G401 (cell line): ENCODE measurements at places on chromosomes 3 and 15. TPM values are rescaled to one million over a fixed set of nuclear protein-coding genes. Genes with fewer than 3 reads are reported as not detected.
A peak's percentile ranks its signal among the peaks of the same experiment; 100 is the strongest.

The CYP8B1 gene
- total RNA-seq = not detected in 2 replicates

- DNase-seq = no peak
Observed at GRCh38 chr15:77529394-77530159, 103.1 kb downstream of the LINGO1 start.

- DNase-seq = no peak
Observed at GRCh38 chr15:72058585-72058984, 59.4 kb downstream of the MYO9A start.

The HHLA2 gene
- not detected in 2 replicates for total RNA-seq

The FBXO40 gene
- total RNA-seq = not detected in 2 replicates

DNA sequence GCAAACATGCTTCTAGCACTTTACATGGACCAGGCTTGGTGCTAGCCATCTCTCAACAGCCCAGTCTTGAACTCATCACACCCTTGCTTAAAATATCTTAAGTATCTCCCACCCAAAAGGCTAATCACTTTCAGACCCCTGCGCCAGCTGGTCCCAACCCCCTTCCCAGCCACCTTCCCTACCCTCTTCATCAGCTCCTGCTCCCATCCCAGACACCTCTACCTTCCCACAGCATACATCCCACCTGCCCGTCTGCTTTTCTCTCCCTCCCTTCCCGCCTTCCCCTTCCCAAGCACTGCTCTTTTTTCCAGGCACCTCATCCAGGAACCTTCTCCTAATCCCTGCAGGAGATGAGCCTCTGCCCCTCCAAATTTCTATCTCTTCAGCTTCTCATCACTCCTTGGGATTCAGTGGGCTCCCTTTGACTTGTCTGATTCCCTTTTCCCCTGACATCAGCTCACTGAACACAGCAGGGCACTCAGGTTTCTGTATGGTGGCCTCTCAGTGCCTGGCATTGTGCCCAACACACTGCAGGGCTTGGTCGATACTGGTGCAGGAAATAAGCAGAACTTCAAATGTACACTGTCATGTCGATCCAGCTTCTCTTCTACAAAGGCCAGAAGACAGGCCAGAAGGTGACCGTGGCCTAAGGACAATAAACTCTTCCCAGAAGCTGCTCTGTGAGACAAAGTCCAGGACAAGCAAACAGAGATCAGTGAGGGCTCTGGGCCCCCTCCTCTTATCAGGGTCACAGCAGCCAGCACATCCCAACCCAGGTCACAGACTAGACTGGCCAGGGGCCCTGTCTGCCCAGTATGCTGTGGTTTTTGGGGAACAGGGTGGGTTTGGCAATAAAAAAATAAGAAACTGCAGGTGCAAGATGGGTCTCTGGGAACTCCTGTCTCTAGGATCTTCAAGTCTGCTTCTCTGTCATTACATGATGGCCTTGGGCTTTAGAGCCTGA, 2.2 kb upstream of the ITIH1 start:
- DNase-seq = no peak

The CYP1A1 gene
- total RNA-seq = not detected in 2 replicates

The LIPC gene
- total RNA-seq = not detected in 2 replicates

The GOLGA6L9 gene
- 0.62 and 1.4 TPM in 2 replicates for total RNA-seq

The WWTR1 gene
- total RNA-seq = 16.1 and 28.2 TPM in 2 replicates

GRCh38 chr3:97689962-97690361, 74.6 kb upstream of the ARL6 start:
- DNase-seq = no peak

DNA sequence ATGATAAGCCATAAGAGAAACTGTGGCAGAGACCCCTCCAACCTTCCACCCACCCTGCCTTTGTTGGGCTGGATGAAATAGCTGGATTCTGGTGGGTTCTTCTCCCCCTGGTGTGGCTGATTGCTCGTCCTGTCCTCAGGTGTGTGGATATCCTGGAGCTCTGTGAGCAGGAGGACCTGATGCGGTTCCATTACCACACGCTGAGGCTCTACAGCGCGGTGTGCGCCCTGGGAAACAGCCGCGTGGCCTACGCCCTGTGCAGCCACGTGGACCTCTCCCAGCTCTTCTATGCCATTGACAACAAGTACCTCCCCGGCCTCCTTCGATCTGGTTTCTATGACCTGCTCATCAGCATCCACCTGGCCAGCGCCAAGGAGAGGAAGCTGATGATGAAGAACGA, 306.3 kb upstream of the CHRM5 start:
- no peak for DNase-seq

DNA sequence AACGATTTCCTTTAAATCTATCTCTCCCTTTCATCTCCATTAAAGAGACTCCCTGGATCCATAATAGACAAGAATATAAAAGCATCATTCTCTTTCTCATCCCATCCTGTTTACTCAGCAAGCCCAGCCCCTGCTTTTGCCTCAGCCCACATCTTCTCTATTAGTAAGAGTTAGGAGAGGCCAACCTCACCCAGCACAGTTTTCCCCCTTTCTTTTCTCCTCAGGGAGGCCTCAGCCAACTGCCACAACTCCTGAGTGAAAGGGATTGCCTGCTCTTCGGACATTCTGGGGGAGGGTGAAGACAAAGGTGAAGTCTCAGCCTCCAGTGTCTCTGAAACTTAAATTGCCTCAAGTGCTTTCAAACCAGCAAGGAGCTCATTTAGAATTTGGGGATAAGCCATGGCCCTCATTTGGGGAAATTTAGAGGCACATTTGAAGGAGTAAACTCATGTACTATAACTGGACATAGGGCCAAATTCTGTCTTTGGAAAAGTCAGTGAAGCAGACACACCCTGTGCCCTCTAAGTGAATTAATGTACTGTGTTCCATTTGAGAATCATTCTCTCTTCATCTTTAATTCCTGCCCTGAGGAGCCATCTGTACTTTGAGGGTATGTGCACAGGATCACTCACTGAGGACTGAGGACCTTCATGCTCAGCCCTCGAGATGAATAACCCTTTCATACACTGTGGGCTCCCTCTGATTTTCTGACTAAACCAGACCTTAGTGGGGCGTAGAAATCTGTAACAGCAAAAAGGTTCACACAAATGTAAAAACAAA, 82.5 kb downstream of the SOX2 start:
- DNase-seq = no peak

DNA sequence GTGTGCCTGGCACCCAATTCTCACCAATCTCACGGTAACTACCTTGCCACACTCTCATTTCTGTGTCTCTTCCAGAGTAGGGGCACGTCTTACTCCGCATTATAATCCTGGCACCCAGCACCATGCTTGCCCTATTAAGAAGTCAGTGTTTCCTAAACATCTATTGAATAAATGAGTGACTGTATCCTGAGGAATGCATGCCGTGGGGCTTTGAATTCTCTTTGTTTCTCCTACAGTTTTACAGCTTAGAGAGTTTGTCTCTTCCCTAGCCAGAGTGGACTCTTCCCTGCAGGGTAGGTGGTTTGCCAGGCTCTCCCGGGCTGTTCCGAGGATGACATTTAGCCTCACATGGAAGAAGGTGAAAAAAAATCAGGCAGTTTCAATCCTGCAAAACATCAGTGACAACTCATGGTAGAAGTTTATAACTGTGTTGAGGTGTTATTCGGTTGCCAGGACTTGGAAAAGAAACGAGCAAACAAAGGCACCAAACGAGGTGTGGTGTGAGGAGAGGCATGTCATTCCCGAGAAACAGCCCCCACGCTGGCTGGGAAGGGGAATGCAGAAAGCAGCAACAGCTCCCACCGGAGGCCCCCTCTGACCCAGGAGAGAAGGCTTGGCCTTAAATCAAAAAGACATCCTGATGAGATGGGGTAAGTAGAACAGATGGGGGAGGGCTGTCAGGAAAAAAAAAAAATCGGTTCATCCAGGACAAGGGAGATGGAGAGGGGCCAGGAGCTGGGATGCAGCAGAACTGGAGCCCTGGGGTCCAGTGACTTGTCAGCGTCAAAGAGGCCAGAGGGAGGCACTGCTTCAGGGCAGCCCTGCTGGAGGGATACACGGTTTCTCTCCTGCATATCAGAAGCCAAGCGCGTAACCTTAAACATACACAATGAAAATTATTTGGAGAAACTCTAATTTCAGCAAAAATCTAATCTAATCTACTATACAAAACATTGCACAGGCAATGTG, 168.4 kb upstream of the ARRDC4 start:
- DNase-seq = no peak

The FAM3D gene
- not detected in 2 replicates for total RNA-seq

GRCh38 chr3:164459521-164460151, 618.7 kb downstream of the SI start:
- no peak for DNase-seq

- DNase-seq = peak; percentile 22
Observed at GRCh38 chr15:73569361-73569760, 63.8 kb downstream of the NPTN start.

The TAMM41 gene
- 2.2 and 3.7 TPM in 2 replicates for total RNA-seq

- DNase-seq = no peak
Observed at GRCh38 chr3:148205977-148206376, 491.7 kb upstream of the AGTR1 start.

GRCh38 chr3:128482666-128483656, 10.0 kb downstream of the GATA2 start:
- DNase-seq = no peak

DNA sequence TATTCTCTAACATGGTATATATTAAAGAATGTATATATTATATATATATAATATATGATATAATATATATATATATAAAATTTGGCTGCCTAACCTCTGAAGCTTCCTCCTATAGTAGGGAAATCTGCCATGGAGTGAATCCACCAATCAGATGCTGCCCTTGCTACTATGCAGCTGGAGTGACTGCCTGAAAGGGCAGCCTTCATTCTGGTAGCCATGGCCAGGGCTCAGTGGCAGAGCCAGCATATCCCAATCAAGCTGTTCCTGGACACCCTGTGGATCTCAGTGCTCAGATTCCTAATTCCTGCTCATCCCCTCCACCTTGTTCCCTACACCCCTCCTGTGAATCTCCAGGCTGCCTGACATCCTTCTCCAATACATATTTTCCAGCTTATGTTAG, 2.2 kb upstream of the SH3GL3 start:
- DNase-seq = no peak

GRCh38 chr15:31228980-31229826, 97.4 kb upstream of the KLF13 start:
- DNase-seq = no peak

DNA sequence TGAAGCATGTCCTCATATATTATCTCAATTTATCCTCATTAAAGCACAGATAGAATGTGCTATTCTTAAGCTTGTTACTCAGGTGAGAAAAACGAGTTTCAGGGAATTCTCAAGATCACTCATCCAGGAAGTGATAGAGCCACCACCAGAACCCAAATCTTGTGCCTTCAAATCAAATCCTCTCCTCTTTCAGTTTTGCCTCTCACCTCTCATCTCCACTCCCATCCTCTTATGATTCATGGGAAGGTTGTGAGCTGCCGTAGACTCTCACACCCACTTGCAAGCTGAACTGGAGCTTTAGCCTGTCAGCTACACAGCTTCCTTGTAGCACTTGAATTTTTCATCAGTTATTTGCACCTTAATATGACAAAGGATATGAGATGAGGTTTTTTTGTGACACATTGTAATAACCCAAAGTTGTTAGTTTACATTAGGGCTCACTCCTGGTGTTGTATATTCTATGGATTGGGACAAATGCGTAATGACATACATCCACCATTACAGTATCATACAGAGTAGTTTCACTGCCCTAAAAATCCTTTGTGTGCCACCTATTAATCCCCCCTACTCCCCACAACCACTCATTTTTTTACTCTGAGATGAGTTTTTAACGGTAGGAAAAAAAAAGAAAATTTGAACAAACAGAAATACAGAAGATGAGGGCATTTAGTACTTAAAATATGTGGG, 25.7 kb downstream of the GPR15 start:
- no peak for DNase-seq

The ITIH1 gene
- total RNA-seq = not detected in 2 replicates

DNA sequence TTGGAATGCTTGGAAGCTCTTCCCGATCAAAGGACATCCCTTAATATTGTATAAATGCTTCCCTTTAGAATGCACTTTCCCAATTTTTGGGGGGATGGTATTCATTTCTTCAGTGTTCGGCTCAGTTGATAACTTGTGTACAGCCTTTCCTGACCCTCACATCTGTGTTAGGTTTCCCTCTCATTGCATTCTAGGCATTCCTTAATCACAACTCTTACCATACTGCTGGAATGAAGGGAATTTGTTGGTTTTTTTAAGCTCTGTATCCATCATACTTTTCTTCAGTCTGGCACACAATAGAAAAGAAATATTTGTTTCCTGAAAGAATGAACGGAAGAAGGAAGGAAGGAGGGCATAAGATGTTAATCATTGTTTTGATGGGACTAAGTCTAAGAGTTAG, 119.5 kb downstream of the CHST2 start:
- no peak for DNase-seq

The CIP2A gene
- 30.2 and 34.3 TPM in 2 replicates for total RNA-seq

DNA sequence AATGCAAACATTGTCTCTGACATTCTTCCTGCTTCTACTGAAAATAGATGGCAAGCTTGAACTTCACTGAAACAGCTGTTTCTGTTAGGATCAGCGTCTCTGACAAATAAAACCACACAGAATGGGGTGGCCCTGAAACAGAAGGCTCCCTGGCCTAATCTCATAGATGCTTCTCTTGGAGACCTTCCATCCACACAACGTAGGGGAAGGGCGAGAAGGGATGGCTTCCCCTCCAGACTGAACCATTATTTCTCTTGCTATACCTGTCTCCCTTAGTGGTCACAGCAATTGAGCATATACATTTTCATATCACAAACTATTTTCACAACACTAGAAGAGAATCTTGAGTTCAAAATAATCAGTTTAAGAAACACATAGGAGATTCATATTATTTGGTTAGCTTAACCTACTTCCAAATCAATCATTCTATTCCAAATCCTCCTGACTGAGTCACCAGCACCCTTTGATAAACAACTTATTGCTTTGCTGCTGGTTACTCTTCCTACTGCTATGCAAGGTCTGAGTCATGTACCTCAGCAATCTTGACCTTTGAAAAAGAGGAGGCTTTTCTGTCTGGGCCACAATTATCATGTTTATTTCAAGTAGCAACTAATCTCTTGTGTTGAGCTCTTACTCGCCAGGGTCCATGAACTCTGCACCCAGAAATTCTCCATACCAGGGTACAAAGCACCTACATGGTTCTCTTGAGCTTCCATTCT, 45.5 kb downstream of the CBLB start:
- no peak for DNase-seq

- DNase-seq = peak; percentile 38
Observed at GRCh38 chr3:158801201-158801600, 653 bp upstream of the MFSD1 start.

The MON1A gene
- 12.1 TPM in 2 replicates for total RNA-seq

DNA sequence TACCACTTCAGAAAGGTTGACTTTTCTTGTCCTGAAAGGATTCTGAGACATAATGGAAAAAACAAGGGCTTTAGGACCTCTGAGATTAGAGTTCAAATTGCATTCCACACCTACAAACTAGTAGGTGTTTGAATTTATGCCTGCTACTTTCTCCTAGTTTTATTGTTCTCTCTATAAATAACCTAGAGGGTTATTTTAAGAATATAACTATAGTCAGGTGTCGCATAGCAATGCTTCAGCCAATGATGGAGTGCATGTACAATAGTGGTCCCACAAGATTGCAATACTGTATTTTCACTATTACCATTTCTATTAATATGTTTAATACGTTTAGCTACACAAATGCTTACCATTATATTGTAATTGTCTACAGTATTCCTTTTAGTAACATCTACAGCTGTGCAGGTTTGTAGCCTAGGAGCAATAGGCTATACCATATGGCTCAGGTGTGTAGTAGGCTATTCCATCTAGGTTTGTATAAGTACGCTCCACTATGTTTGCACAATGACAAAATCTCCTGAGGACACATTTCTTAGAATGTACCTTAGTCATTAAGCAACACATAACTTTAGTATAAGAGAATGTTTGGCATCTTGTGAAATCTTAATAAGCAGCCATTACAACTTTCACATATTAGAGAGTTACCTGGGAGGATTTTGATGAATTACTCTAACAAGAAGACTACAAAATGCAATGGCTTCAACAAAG, 1352.5 kb downstream of the ZPLD1 start:
- DNase-seq = no peak

The IGSF11 gene
- not detected in 2 replicates for total RNA-seq
